Activated CD4-positive, alpha-beta T cell treated with anti-CD3 and anti-CD28 coated beads, Interleukin-2, amount 50 U/mL, for 16 hours (primary cell): ENCODE measurements at places on chromosomes 7 and 10.

DNA sequence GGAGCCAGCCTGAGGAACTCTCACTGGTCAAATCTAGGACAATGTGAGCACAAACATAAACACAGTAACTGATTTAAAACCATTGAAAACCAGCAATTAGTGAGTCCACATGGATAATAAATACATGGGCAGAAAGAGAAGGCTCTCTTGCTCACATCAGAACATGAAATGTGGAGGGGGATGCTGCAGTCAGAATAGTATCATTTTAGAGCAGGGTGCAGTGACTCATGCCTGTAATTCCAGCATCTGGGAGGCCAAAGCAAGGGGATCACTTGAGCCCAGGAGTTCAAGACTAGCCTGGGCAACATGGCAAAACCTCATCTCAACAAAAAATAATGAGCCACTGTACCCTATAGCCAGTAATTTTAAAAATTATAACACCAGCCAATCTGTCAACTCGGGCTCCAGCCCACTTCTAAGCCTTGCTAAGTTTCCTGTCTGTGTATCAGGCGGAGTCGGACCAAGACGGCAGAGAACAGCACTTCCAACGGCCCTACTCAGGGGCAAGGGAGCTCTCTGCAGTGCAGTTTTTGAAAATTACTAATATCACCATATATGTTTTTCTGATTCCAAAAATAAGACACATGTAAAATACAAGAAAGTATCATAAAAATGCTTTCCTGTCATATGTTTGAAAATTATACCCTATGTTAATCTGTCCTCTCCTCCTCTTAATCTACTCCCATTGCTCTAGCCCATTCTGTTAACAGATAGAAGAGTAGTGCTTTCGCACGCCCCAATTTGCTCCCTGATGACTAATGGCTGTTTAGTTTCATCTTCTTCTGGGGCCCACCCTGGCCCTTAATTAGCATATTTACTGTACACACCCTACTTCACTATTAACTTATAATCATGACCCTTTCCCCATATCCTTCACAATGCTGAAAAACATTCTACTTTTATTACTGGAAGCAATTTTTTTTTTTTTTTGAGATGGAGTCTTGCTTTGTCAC is 17.1 kb downstream of the URGCP start:
- no peak for DNase-seq

GRCh38 chr7:140081774-140082425 is 19.1 kb upstream of the PARP12 start:
- no peak for DNase-seq

GRCh38 chr7:70736715-70737460 is 395.1 kb upstream of the GALNT17 start:
- DNase-seq, result no peak

DNA sequence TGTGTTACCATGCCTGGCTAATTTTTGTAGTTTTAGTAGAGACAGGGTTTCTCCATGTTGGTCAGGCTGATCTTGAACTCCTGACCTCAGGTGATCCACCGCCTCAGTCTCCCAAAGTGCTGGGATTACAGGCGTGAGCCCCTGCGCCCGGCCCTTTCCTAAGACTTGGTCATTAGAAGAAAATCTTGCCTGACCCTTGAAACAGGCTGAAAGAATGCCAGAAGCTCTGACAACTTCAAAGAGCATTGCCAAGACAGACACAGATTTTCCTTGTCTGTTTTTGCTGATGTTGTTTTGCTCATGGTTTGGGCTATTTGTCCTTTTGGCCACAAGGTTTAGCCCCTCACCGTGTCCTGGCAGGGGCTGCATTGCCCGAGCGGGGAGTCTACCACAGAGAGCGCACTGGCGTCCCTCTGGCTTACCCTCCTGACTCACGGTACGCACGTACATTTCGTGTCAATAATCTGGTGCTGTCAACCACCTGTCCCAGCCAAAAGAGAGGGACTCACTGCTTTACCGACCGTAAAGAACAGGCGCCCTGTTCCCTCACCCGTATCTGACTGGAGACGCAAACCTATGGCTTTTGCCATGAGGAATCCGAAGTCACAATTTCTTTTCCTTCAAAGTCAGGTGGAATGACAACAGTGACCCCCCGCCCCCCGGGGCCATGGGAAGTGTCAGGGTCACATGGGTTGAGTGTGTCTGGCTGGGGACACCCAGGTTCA is 10.1 kb upstream of the INPP5A start:
- DNase-seq, result no peak

DNA sequence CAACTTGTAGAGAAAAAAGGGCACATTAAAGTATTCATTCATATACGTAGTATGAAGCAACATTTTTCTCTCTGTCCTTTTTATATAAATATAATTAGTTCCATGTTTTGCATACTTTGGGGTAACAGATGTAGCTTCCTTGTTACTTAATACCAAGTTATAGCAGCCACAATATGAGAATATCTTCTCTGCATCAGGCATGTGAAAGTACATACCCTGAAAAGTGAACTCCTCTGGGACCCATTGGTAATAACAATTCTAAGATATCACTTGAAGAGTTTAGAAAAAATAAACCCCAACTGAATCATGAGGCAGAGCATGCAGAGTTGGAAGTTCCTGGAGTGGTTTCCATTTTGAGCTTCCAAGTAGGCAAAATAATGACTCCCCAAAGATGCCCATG is 2.4 kb upstream of the CRPPA start:
- DNase-seq, result no peak

- DNase-seq, result peak; percentile 66
Observed at GRCh38 chr7:29921404-29922010, 68.1 kb downstream of the SCRN1 start.

DNA sequence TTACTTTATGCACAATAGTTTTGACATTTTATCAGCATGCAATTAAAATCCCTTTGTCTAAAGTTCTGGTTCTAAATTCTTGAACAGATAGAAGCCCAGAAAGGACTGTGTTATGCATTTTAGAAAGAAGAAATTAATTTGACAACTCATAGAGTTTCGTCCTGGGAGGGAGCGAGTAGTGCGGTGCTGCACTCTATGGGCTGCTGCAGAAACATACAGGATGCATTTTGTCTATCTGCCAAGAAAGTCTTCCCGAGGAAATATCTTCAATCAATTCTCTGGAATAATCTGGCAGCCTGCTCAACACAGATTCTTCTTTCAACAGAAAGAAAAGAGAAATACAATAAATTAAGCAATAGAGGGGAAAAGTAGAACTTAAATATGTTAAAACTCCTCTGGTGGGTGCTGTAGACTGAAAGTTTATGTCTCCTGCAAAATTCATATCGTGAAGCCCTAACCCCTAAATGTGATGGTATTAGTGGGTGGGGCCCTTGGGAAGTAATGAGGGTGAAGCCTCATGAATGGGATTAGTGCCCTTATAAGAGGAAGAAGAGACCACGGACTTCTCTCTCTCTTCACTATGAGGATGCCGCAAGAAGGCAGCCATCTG is 39.0 kb upstream of the IFRD1 start:
- no peak for DNase-seq

GRCh38 chr7:137572056-137572784 is 228.7 kb upstream of the PTN start:
- DNase-seq, result peak; percentile 13

DNA sequence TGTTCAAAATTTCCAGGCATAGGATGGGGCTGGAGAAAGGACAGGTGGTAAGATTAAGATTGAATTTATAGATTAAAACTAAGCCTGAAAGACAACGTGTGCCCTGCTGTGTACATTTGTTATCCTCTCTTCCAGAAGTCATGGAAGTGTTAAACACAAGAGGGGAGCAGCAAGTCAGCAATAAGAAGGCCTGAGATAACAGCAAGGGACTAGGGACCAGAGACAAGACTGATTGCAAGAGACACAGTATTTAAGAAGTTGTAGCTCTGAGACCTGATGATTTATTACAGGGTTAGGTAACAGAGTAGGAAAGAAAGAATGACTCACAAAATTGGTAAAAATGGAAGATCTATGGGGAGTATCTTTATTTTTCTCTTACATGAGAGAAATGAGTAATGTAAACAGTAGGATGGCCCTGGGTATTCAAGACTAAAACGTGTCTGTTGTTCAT is 55.7 kb upstream of the COL1A2 start:
- DNase-seq, result no peak

DNA sequence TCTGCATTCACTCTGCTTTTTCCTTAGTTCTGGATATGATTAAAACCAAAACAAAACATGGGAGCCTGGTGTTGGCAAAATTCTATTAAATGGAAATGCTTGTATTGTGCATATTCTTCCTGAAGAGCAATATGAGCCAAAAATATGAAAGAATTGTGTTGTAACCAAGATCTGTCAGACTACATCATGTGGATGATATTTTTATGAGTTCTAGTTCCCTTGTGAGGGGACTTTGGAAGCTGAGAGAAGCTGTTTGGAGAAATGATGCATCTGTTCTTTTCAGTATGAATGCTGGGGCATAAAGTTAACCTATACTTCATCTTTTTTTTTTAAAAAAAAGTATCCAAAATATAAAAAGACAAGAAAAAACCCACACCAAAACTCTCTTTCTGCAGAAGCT is 782.7 kb downstream of the ANKRD7 start:
- DNase-seq, result no peak

DNA sequence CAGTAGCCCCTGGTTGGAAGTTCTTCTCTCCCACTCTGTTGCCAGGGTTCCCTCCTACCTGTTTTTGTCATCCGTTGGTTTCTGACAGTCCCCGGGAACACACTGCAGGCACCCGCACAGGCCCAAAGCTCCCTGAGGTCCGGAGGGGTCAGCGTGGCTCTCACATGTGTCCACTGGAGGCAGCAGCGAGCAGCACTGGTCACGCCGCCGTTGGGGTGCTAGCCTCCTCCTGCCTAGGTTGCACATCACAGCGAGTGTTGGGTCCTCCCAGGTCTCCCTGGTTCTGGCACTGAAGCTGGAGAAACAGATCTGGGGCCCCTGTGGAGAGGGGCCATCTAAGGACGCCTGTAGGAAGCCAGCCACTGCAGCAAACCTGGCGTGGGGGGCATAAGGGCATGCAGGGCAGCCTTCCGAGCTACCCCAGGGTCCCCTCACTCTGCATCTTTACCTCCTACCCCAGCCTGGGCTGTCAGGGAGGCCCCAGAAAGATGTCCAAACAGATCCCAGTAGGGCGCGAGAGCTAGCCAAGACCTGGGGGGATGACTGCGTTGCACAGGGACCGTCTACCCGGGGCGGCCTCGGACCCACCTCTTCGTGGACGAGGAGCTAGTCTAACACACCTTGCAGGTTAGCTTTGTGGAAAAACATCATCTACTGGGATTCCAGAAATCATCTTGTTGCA is 28.9 kb downstream of the LRRC27 start:
- no peak for DNase-seq

DNA sequence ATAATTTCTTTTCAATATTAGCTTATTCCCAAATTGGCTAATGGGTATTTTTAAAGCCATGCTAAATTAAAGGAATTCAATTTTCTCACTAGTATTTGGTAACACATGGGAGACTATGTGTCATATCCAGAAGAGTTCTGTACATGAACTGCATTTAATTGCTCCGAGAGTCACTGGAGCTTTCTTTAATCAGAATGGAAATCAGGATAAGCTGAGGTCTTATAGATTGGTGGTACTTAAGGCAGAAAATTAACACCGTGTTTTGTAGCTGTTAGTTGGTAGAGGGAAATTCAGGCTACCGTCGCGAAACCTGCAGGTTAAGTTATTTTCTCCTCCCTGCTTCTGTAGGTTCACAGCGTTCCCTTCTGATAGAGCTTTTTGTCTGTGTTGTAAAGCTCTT is at the start of gene WEE2:
Gene WEE2, plus strand, starts transcription at position 3 of the 400 bp plus-strand sequence. CDS start 406 bp downstream, outside the sequence.
- DNase-seq, result no peak

GRCh38 chr10:16909271-16909767 is 92.1 kb upstream of the RSU1 start:
- DNase-seq, result no peak

DNA sequence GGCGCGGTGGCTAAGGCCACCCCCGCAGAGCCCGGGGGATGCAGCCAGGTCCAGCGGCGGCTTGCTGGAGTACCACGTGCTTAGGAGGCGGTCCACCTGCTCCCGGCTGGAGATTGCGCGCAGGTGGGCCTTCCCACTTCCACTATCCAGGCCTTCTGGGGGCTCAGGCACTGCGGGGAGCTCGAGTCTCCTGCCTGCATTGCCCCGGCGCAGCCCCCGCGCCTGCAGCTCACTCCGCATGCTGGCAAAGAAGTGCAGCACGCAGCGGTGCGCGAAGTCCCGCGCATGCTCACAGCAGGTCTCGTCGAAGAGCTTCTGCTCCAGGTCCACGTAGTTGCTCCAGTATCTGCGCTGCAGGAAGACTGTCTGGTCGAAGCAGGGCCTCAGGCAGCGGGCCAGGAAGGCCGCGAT is 5.8 kb downstream of the CALHM3 start:
- no peak for DNase-seq

GRCh38 chr7:47458057-47458456 is 123.9 kb downstream of the TNS3 start:
- DNase-seq, result no peak

- peak; percentile 41 for DNase-seq
Observed at GRCh38 chr7:8418629-8419245, 14.7 kb upstream of the NXPH1 start.

GRCh38 chr7:95434557-95435421 is at the start of gene PON2:
Gene PON2, minus strand, starts transcription at chr7:95435028. Its CDS starts 77 bp downstream, at chr7:95434951.
- DNase-seq, result peak; percentile 47

DNA sequence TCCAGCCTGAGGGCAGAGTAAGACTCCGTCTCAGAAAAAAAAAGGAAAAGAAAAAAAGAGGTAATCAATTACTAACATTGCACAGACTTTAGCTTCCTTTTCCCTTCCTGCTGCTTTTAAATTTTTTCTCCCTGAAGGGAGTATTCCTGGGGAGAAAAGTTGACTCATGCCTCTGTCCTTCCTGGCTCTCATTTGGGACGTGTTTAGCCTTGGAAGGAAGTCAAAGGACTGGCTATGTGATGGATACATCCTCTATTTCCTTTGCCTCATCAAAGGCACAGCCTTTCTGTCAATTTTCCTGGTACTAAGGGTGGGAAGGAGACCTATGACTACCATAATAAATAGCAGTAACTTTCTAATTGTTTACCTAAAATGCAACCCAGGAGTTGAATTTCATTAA is 77.6 kb downstream of the ITGA8 start:
- no peak for DNase-seq

- DNase-seq, result no peak
Observed at GRCh38 chr10:131178521-131179331, 132.8 kb downstream of the TCERG1L start.

DNA sequence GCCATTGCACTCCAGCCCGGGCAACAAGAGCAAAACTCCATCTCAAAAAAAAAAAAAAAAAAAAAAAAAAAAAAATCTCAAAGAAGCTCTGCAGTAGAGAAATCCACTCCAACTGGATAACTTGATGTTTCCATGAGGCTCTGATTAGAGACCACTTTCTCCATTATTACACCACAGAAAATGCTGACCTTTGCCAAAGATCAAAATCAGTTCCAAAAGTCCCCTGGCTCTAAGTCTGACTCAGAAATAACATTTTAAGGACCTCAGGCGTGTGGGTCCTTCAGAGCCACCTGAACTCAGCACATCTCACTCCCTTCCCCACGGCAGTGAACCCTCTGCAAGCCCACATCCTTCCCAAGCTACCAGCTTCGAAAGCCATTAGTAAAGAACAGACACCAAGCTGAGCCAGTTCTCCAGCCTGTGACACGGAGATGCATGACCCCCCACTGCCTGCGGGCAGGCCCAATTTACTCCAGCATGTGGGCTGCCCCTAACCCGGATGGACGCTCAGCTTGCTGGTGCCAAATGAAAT is 13.8 kb upstream of the TMEM120A start:
- DNase-seq, result peak; percentile 59
